NCI-H510A treated with DMSO at 0.1 percent for 48 hours (cell line): ENCODE measurements at places on chromosomes 12 and 14.
A peak's percentile ranks its signal among the peaks of the same experiment; 100 is the strongest.

DNA sequence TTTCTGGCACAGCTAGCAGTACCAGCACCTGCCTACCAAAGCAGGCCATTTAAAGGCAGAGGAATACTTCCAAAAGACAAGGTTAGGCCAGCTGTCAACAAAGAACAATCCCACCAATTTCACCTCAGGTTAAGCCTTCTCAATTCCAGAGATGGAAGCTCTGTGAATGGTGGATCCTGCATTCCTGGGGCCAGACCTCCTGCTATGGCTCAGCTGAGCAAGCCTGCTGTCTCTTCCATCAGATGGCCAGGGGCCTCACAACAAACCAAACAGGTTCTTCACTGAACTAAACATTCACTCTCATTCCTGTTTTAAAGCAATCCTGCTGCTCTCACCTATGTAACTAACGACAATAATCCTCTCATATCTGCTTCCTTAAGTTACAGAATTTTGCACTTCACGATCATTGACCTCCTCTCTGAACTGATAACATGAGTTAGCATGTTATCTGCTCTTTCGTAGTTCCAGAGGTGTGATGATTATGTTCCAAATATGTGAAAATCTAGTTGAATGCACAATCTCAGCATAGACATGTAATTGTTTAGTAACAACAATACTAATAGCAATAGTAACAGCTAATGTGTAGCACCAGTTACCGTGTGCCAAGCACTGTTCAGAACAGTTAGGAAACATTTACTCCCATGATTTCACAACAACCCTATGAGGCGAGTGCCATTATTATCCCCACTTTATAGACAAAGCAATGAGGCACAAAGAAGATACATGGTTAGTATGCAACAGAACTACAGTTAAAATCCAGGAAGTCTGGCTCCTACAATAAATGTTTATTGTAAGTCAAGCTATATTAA is 73.2 kb downstream of the SLC2A13 start:
- no peak for DNase-seq

- DNase-seq: peak; percentile 78
Measured at GRCh38 chr12:95218150-95219133, 835 bp downstream of the VEZT start.

DNA sequence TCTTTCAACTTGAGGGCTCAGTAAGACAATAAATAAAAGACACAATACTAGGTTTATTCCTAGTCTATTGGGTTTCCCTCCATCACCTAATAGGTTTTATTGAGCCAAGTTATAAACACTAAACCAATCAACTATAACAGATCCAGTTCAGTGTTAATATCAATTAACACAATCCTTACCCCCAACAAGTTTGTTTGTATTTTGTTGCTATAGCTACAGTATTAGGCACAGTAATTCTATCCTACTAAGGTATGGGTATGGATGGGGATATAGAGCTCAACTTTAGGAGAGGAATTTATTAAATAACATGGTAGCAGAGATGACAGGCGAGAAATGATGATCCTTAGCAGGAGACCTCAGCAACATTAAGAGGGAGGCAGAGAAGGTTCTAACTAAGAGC is 13.3 kb downstream of the PPP4R3A start:
- DNase-seq: peak; percentile 8

GRCh38 chr14:87097015-87097414 is 896.0 kb downstream of the GALC start:
- no peak for DNase-seq

GRCh38 chr12:11748903-11749302 is 99.4 kb downstream of the ETV6 start:
- DNase-seq: no peak

- DNase-seq: no peak
Measured at GRCh38 chr14:71527838-71528237, 404.4 kb upstream of the RGS6 start.

DNA sequence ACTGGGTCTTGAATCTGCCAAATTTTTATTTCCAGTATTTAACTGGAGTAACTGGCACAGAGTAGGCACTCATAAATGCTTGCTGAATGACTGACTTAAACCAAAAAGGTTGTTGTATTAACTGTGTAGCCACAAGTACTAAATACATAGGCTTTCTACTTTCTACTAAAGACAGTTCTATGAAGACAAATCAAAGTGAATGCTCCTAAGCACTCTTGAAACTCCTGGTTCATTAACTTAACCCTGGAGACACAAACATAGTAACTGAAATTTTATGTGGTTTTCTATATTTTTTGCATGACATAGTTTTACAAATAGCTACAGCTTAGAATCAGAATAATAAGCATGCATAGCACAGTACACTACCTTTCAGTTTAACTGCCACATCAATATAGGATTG is 70.4 kb downstream of the TXNDC16 start:
- DNase-seq: no peak

DNA sequence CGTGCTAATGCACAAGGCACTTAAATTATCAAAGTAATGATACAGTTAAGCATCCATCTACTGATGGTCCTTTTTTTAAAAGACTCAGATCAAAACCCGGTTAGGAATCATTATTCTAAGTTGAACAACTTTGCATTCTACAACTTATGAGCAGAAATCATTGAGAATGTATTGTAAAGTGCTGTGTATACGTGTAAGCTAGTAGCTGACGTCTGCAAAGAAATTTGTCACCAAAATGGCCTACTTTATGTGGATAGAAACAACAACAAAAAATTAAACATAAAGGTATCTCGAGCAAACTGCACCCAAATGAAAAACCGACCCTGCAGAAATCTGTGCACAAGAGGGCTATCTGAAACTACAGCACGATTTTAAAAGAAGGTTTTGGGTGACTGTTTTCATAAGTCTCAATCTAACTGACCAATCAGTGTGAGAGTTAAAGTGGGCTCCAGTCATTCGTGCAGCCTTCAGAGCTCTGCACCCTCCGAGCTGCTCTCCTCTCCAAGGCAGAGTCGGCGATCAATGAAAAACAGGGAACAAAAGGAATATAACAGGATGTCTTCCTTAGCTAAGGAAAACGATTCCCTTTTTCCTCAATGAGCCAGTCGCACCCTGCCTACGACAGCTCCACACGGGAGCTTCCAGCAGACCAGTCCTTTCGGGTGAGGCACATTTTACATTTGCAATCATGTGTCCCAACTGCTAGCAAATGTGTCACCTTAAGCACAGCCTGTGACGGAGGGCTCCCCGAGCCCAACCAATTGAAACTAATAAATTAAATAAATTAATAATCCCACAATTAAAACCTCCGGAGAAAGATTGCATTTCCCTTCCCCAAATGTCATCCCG is 200.7 kb upstream of the FOXN3 start:
- peak; percentile 42 for DNase-seq

- no peak for DNase-seq
Measured at GRCh38 chr14:45587142-45587541, 334.1 kb upstream of the MIS18BP1 start.

GRCh38 chr12:3122841-3123678 is 45.9 kb downstream of the TSPAN9 start:
- DNase-seq: no peak

DNA sequence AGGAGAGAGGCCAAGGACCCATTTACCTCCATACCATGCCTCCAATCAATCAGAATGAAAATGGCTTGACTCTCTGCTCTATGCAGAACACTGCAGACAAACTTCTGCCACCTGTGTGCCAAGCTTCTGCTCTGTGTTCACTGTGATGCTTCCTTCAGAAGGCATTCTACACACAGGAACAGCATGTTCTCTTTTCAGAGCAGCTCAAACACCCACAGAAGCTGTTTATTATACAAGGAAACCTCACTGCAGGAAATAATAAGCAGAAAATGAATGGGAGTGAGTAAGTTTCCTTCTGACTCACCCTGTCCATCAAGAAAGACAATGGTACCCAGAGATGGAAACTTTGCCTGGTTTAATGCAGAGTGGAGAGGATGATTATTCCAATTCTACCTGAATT is 2.4 kb upstream of the ESR2 start:
- DNase-seq: no peak

DNA sequence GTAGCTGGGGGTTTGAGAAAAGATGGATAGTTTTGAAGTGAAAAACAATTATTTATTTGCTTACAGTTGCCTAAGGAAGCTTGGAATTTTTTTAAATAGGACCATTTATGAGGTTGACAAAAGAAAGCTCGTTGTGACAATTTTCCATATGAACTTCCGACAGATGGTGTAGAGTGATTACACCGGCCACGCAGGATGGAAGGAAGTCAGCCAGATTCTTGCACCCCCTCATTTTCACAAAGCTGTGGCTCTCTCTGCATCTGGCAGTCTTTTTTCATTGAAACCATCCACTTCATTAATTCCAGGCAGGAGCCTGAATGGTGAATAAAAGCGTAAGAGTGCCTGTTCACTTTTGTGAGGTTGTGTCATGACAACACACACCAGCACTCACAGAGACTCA is 1284.1 kb downstream of the AACS start:
- no peak for DNase-seq

DNA sequence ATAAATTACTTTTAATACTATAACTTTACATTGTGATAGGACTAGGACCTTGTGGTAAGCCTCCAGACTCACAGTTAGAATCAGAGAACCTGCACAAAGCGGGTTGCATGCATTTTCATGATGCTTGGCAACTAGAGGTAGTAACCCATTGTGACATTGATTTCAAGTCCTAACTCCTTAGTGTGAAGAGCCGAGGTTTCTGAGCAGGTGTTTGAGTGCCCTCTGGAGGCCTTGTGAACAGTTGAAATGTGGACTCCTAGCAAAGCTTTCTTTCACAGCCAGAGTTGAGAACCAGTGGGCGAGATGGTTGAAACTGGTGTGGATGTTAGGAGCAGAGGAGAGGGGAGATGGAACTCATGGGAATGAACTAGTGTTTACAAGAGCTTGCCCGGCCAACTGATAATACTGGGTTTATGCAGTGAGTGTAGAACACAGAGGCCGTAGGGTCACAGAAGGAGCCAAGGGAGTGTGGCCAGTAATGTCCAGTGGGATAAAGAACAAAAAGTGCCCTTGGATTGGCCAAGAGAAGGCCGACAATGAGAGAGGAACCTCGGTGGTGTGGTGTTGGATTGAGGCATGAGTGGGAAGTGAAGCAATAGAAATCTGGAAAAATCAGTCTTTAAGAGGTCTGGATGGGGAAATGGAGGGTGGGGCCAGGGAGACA is 10.9 kb downstream of the ZNF664 start:
- peak; percentile 67 for DNase-seq

DNA sequence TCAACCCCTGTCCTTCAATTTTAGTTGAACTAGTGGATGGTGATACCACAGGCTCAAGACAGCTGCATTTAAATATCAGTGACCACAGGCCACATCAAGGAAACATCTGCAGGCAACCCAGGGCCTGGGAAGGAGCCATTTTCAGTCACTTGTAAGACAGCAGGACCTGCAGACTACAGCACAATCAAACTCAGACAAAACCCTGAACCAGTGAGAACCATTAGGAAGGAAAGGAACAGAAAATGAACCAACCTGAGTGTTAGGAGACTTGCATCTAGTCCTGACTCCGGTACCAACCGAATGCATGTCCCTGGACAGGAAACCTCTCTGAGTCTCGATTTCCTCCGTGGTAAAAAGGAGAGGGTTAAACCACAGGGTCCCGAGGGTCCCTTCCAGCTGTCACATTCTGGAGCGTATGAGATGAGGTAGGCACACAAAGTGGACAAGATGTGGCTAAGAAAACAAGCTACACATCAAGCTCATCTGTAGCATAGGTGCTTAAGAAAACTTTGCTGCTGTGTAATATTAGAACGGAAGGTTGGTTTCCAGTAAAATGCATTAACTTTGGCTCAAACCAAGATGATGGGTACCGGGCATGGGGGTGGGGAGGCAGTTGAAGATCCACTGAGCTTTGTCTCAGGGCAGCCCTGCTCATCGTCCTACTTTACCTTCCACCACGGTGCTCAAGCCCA is 1.6 kb upstream of the CDKN1B start:
- peak; percentile 40 for DNase-seq

DNA sequence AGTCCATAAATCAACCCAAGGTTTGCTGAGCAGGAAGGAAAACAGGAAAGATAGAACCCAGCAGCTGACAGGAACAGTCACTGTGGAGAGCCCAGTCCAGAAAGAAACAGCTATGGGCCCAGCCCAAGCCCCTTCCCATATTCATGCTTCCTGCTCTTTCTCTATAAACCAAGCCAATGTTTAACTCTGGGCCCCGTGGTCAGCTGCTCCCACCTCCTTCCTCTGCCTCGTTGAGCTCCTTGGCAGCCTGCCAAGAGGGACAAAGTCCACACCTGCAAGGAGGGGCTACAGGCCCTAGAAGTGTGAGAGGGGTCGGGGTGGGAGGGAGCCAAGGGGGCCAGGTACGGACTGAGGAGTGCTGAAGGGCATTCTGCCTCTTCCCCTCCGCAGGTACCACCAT is 10.0 kb downstream of the SLC6A13 start:
- no peak for DNase-seq

- no peak for DNase-seq
Measured at GRCh38 chr14:69610874-69611171, 573 bp upstream of the SUSD6 start.

- DNase-seq: peak; percentile 42
Measured at GRCh38 chr12:57001448-57001906, 4.9 kb downstream of the ZBTB39 start.

DNA sequence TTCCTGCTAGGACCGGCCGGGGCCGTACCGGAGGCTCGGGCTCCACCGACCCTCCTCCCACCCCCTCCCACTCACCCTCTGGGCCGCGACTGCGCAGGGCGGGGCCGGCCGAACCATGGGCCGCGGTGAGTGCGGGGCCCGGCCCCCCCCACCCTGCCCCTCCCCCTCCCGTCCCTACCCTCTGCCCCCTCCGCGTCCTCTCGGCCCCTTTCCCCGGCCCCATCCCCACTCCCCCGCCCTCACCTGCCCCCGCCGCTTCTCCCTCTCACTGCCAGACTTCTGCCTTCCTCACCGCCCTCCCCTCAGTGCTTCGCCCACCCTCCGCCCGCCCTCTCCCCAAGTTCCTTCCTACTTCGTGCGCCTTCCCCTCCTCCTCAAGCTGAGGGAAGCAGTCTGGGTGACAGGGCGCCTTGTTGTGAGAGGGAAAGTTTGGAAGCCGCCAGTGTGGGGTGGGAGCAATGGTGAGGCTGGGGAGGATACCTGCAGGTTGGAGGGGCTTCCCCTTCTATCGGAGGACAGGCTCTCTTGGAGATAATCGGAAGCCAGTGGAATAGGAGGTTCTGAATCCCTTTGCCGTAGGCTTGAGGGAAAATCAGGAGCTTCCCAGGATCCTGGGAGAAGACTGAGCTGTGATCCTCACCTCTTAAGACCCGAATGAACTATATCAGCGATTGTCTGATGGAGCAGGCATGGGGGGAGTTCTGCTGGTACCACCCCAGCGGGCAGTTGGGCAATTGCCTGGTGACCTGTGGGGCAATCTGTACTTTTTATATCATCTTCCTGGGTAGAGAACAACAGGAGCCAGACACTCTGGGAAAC is 472 bp downstream of the MBD6 start:
- peak; percentile 34 for DNase-seq

GRCh38 chr12:119406308-119406707 is 71.8 kb downstream of the CCDC60 start:
- no peak for DNase-seq

GRCh38 chr12:125650587-125650986 is 585.4 kb downstream of the AACS start:
- DNase-seq: no peak

- peak; percentile 29 for DNase-seq
Measured at GRCh38 chr12:97960741-97961608, 498.4 kb downstream of the RMST start.
